Activated T-cell treated with anti-CD3 and anti-CD28 coated beads, Interleukin-2, amount 50 U/mL, for 48 hours (primary cell): ENCODE measurements at places on chromosomes 3 and 15.

GRCh38 chr3:186784820-186785494, 1.6 kb downstream of the EIF4A2 start:
- DNase-seq = no peak

GRCh38 chr15:75214293-75215096, 12.8 kb downstream of the C15orf39 start:
- DNase-seq = no peak

GRCh38 chr3:30711867-30712266, 105.5 kb downstream of the TGFBR2 start:
- DNase-seq = no peak

DNA sequence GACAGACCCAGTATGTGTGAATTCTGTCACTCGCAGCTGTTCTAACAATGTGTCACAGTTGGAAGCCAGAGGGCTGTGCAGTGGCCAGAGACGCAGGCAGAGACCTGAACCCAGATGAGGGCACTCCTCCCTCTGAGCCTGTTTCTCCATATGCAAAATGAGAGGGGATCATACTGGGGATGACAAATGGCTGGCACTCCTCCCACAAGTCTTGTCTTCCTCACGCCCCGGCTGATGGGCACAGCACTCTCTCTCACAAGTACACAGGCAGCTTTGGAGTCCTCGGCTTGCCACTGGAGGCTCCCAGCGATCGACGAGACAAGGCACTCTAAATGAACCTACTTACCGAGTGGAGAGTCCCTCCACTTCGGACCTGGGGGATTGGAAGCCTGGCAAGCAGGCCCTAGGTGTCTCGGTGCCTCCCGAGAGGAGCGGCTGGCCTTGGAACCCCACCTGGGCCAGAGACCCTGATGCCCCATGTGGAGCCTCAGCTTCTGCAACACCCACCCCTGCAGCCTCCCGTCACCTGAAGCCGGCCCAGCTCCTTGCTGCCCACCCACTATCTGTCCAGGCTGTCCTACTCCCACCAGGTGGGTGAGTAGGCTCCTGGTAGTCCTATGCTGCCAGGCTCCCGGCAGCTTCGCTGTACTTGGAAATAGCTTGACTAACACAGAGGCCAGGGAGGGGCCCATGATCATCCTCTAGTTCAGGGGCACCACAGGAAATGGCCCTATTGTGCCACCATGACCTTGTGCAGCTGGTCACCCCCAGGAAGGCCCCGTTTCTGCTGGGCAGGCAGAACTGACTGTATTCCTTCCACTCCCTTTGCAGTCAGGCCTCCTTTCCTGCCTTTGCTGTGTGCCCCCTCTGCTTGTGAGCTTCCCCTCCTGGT, 65.0 kb upstream of the IQSEC1 start:
- DNase-seq = no peak

DNA sequence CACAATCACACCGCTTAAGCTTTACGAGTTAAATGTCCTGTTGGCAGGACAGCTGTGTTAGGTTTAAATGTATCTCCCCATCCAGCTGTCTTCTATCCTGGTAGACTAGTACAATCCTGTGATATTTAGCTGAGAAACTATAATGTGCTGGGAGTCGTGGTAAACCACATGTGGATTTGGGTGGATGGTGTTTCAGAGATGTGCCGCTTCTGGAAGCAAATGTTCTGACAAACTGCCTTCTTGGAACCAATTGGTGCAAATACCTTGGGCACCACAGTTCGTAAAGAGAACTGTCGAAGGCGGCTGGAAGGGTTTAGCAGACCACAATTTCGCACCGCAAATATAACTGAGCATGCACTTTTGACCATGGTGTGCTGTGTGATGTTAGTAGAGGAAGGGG, 15.0 kb downstream of the SCG5 start:
- DNase-seq = no peak

DNA sequence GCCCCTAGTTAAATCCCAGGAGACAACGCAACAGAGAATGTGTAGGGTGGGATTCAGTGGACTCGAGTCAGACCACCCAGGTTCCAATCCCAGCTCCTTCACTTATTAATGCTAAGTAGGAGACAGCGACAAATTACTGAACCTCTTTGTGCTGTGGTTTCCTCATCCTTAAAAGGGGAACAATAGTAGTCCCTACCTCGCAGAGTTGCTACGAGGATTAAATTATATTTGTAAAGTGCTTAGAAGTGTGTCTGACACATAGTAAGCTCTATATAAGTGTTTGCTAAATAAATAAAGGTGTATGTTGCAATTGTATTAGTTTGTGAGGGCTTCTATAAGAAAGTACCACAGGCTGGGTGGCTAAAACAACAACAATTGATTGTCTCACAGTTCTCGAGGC, 58.0 kb upstream of the PPARG start:
- no peak for DNase-seq

DNA sequence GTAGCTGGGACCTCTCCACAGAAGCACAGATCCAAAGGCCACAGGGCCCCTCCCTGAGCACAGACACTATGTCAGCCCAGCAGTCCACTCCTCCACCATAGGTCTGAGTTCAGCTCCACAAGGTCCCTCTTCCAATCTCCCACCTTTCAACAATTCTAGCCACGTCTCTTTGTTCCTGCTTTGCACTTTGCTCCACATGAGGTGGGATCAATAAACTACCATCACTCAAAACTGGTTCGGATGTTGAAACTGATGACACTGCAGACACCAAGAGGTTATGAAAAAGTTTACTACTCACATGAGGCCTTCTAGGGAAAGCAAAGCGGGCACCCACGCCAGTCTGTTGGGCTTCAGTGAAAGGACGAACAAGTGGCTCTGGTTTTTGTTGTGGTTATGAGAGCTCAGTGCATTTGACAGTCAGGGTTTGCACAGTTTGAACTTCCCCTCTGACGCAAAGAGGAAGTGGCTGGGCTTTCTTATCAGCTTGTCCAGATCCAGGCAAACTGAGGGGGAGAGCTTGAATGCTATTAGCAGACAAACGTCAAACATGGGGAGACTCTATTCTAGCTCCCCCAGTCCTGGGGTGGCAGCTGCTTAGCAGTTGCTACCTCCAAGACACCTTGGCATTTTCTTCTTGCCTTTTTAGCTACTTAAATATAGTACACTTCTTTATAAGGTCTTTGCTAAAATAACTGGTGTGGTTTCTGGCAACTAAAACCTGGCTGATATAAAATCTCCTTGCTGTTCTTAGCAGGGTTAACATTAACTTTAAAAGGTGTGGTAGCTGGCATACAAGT, 37.8 kb downstream of the ZNF445 start:
- DNase-seq = peak; percentile 80

- no peak for DNase-seq
These were observed 28.3 kb downstream of the ANAPC13 start for GRCh38 chr3:134457376-134458074.

DNA sequence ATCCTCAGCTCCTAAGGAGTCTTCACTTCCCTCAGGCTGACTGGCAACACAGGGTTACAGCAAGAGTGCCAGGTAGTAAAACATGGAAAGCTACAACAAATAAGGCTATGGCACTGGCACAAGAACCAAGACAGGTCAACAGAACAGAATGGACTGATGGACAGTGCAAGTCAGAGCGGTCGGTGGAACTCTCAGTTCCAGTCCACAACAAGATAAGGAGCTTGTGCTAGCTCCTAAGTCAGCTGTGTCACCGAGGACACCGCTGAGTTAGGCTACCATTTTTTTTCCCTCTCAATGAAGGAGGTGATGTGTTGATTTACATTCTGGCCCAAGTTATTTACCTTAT, 55.9 kb upstream of the LIMD1 start:
- no peak for DNase-seq

DNA sequence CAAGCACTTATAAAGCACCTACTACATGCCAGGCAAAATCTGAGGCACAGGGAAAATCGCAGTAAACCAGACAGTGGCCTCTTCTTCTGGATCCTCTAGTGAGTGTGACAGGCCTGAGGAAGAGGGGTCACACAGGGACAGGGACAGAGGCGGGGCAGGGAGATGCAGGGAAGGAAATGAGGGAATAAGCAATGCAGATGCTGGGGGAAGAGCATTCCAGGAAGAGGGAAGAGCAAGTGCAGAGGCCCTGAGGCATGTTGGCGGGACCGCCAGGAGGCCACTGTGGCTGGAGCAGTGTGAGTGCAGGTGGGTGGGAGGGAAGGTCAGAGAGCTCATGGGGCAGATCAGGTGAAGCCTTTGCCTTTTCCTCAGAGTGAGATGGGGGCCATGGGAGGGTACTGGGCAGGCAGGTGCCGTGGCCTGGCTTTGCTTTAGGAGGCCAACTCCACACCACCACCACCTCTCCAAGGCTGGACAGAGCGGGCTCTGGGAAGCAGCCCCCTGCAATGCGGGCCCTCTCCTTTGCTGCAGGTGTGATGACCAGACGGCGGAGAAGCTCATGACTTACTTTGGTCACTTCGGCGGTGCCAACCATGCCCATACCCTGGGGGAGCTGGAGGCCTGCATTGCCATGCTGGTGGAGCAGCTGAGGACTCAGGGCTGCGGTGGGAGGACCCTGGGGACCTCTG, 26.8 kb upstream of the GP9 start:
- no peak for DNase-seq

- DNase-seq = no peak
These were observed 7.7 kb downstream of the NCKIPSD start for GRCh38 chr3:48678056-48678455.

DNA sequence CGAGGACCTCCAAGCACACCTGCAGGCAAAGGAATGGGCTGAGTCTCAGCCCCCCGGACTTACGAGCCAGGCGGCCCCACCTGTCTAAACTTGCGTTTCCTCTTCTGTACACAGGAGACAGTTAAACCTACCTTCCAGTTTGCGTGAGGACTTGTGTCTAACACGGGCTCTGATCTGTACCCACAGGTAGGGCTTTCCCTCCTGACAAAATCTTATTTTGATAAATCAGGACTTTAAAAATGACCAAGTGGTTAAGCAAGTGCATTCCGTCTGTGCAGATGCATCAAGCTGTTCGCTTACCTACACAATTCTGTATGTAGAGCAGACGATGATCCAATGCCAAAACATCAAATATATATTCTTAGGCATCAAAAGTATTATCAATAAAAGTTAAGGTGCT, 238.0 kb downstream of the XXYLT1 start:
- no peak for DNase-seq

GRCh38 chr15:95485367-95485766, 845.1 kb upstream of the NR2F2 start:
- DNase-seq = no peak

GRCh38 chr3:8324747-8325146, 176.9 kb upstream of the LMCD1 start:
- peak; percentile 54 for DNase-seq

- no peak for DNase-seq
These were observed 423.5 kb downstream of the TUSC7 start for GRCh38 chr3:117133066-117133465.

- no peak for DNase-seq
These were observed 43.2 kb upstream of the TSEN2 start for GRCh38 chr3:12440927-12441714.

GRCh38 chr3:151926956-151927355, 53.5 kb downstream of the SUCNR1 start:
- no peak for DNase-seq

GRCh38 chr15:70741107-70741531, 22.2 kb downstream of the UACA start:
- no peak for DNase-seq

DNA sequence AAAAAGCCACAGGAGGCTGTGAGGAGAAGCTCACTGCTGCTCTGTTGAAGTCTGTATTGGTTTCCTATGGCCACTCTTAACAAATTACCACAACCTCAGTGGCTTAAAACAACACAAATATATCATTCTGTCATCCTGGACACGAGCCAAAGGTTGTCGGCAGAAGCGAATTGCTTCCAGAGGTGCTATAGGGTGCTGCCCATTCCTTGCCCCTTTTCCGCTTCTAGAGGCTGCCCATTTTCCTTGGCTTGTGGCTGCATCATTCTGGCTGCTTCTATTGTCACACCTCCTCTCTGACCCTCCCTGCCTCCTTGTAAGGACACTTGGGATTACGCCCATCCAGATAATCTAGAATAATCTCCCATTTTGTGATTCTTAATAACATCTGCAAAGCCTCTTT, 6.4 kb upstream of the SACM1L start:
- DNase-seq = no peak

GRCh38 chr15:80171787-80172186, 19.0 kb downstream of the FAH start:
- DNase-seq = no peak

DNA sequence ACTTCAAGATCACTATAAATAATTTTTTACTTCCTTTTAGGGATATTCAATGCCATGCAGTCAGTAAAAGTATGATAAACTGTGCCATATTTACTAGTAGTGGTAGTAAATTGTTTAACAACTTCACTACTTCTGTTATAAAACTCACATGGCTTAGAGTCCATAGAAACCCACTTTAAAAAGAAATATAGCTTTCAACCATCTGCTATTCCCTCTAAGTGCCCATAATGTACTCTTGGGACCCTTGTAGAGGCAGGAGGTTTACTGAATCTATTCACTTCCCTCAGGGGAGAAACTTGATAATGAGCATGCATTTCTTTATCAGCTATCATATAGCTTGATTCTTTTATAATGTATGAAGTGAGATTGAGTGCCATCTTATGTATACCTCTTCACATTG, 1448.4 kb upstream of the ALCAM start:
- DNase-seq = no peak

GRCh38 chr3:38039899-38040261, 872 bp downstream of the DLEC1 start:
- peak; percentile 46 for DNase-seq

DNA sequence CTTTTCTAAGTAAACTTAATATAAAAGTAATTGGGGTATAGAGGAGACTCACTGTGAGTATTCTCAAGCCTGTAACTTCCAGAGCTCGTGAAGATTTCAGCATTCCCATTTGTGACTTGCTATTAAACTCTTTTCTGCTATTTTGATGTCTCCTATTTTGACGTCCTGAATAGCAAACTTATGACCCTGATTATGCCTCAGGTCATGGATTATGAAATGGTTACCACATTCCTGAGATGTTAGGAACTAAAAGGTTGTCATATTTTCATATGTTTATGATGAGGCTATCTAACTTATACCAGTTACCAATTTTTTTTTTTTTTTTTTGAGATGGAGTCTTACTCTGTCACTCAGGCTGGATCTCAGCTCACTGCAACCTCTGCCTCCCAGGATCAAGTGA, 105.5 kb downstream of the ATG7 start:
- DNase-seq = no peak

- no peak for DNase-seq
These were observed 3.3 kb upstream of the RAB8B start for GRCh38 chr15:63186065-63186464.
